ENCODE measurements at places on chromosomes 1 and 21.

DNA sequence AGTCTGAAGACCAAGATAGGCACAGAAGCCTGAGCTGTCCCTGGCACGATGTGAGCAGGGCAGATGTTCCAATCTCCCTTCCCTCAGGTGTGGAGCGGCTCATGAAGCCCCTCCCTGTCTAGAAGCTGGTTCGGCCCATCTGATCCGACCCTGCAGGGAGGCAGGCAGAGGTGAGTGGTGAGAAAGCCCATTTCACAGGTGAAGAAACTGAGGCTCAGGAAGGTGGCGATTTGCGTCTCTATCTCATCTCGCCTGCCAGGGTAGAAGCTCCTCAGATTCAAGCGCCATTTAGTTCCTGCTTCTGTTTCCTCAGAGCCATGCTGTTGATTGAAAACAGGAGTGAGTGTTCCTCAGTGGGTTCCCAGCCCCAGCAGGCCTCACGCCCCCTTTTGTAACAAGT lies 16.9 kb upstream of the TENT5B start:
- DNase-seq = no peak

- DNase-seq = no peak
Measured at GRCh38 chr1:109252893-109253802, 3.8 kb downstream of the CELSR2 start.

DNA sequence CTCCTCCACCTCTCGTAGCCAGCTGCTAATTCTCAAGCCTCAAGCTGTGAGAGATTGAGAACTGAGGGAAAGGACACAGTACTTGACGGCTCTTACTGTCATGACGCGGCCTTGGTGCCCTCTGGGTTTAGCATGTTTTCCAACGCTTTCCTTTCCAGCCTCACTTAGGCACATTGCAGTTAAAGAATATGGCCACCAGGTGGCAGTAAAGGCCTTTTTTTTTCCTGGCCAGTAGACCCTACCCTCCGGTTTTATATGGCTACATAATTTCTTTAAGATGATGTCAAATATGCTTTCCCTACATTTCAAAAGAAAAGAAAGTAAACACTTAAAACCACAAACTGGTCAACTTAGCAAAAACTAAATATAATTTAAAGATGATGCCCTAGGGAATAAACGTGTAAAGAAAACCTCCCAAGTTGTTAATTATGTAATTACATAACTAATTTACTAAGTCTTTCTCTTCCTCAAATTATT lies 56.8 kb upstream of the PRDX6 start:
- peak; percentile 58 for DNase-seq

- DNase-seq = no peak
Measured at GRCh38 chr1:231284441-231284840, 43.4 kb downstream of the GNPAT start.

- DNase-seq = no peak
Measured at GRCh38 chr1:196309386-196309785, 298.9 kb downstream of the KCNT2 start.

GRCh38 chr1:205217418-205217817 lies 5.9 kb upstream of the DSTYK start:
- no peak for DNase-seq

DNA sequence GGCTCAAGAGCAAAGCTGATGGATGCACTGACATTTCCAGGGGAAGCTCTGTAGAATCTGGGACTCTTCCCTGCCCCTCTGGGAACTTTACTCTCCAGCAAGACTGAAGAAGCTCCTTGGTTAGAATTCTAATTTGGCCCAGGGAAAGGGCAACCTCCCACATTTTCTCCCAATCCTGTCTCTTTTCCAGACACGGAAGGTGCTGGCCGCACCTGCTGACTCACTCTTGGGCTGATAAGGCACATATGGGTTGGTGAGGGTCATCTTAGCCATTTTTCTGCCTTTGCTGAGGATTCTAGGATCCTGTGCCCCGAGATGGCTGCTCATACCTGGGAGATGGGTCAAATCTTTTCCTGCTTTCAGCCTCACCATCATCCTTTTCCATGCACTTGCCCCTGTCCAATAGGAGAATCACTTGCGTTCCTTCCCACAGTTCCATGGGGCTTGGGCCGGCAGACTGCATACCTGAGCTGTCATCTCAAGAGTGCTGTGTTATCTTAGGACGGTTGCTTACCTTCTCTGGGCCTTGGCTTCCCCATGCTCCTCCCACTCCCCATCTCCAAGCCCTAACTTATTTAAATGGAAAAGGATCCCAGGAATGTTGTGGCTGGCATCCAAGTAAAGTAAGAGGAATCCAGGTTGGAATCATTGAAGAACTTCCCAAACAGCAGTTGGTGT lies 1.3 kb downstream of the TINAGL1 start:
- no peak for DNase-seq

DNA sequence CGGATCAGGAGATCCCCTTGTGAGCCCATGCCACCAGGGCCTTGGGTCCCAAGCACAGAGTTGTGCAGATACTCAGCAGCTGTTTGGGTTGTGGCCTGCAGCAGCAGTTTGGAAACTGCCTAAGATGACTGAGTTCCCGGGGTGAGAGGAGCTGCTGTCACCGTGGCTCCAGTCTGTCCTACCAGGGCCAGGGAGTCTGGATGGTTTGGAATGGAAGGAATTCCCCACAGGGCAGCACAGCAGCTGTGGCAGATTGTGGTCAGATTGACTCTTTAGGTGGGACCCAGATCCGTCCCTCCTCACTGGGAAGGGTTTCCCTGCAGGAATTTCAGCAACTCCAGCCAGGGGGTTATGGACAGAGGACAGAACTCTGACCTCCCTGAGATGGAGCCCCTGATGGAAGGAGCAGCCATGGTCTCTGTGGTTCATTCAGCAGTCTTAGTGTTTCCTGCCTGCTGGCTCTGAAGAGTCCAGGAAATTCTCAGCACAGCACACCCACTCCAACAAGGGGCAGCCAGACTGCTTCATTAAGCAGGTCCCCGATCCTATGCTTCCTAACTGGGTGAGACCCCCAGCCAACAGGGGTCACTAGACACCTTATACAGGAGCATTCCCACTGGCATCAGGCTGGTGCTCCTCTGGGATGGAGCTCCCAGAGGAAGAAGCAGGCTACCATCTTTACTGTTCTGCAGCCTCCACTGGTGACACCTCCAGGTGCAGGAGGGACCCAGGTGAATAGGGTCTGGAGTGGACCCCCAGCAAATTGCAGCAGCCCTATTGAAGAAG lies 51.5 kb upstream of the TNFSF4 start:
- DNase-seq = no peak

DNA sequence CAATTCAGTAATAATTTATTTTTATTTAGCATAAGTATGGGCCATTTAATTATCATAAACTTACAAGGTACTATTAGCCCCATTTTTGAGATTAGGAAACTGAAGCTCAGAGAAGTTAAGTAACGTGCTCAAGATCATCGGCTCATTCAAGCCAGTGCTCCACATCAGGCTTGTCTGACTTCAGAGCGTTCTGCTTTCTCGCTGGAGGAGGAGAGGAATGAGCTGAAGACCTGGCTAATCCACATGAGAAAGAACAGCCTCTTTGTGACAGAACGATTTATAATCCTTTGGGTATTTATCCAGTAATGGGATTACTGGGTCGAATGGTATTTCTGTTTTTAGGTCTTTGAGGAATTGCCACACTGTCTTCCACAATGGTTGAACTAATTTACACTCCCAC lies 39.7 kb downstream of the DDX20 start:
- no peak for DNase-seq
